ENCODE measurements at places on chromosomes 1 and 21.

- no peak for DNase-seq
Measured at GRCh38 chr1:190102757-190103326, 374.8 kb downstream of the BRINP3 start.

DNA sequence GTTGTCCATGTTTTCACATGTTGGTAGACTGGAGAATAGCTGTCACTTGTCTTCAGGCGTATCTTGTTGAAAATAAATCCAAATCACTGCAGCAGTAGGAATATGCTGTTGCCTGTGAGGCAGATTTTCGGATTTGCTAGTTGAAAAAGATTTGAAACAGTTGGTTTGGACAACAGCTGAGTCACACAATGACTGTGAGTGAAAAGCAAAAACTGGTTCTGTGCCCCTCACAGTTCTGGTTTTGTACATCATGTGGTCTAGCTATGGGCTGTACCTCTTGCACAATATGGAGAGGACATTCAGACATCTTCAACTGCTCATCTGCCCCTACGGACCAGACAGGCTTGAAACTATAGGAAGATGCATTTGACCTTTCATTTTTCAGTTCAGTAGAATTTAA, 1.8 kb downstream of the ARF1 start:
- no peak for DNase-seq

DNA sequence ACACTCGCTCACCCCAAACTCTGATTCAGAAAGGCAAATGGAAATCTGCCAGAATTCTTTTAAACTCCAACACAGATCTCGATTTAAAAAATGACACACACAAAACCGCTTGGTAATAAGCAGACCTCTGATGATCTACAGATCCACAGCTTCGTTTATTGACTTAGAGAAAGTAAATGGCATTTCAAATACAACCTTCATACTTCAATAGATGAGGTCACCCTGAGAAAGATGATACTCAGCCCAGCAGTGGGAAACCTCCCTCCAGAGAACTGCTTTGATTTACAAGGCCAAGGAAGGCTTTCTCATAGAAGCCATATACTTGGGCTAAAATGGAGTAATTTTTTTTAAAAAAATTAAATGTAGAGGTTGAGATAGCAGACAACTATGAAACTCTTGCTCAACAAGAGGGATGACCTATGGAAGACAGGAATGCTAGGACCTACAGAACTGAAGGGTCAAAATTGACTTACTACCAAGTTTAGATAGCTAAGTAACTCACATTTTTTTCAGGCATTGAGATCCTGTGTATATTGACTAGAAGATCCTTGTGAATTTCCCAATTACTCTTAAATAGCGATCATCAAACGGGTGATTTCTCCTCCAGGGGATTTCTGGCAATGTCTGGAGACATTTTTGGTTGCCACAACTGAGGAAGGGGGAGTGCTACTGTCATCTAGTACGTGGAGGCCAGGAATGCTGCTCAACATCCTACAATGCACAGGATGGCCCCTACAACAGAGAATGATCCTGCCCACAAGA, 143.9 kb downstream of the CLIC6 start:
- no peak for DNase-seq

DNA sequence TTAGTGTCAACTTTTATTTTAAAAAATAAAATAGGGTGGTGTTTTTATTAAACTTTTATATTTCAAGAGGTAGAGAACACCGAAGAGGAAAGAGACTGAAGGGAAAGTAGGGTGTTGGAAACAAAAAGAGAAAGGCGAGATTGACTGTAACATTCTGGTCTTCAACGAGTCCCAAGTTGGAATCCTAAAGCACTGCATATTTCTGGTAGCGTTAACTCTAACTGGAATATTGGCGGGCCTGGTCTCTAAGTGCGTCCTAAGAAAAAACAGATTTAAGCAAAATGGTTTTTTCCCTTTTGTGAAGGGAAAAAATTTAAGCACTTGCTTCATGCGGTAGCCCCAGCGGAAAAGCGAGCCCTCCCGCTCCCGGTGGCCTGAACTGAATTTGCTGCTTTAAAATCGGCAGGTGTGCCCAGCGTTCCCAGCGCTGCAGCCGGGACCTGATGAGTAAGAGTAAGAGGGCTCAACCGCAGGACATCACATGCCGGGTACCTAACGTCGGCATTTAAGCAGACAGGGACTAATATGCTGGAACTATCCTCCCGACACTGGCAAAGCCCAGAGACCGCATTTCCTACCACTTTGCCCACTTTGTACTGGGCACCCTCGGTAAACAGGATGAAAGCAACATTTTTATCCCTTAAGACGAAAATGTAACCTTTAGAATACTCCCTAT, 30.5 kb upstream of the NFIA start:
- no peak for DNase-seq
